ELR (cell line): ENCODE measurements at places on chromosomes 12 and 14.
A peak's percentile ranks its signal among the peaks of the same experiment; 100 is the strongest.

DNA sequence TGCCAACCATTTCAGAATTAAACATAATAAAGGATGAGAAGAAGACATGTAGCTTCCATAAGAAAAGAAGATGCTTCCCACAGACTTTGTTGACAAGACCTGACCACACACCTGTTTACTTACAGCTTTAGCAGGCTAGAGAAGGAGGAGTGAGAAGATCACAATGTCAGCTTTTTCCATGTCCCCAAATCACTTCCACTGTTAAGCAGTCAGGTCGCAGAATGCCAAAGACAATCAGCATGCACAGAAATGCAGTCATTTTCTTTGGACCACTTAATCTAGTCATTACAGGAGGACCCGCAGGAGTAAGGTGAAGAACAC, 314.9 kb downstream of the SSPN start:
- DNase-seq, result no peak

DNA sequence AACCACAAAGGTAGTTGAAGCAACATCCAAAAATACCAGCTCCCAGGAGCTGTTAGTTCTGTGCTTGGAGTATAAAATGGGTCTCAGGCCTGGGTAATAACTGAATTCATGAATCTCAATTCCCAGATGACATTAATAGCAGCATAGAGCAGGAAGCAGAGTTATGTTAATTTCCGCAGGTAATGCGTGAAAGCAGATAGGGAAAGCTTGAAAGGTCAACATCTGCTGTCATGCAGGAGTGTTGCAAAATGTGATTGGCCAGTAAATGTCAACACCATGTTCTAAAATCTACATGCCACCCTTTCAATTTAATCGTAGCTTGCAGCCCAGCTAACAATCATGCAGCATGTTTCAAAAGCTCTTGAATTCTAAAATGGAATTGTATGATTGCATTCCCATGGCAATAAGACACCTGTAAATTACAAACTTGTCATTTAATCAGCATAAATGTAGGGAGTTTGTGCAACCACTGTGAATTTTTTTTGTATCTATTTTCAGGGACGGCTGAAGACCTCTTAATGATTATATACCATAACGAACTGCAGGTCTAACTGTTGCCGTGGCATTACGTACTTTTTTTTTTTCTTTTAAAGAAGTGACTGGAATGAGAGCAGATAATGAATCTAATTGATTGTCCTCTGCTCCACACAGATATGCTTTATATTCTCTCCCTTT, 635.8 kb upstream of the FOXG1 start:
- DNase-seq, result no peak

- peak; percentile 85 for DNase-seq
Observed at GRCh38 chr12:14417715-14418114, 52.2 kb downstream of the ATF7IP start.

DNA sequence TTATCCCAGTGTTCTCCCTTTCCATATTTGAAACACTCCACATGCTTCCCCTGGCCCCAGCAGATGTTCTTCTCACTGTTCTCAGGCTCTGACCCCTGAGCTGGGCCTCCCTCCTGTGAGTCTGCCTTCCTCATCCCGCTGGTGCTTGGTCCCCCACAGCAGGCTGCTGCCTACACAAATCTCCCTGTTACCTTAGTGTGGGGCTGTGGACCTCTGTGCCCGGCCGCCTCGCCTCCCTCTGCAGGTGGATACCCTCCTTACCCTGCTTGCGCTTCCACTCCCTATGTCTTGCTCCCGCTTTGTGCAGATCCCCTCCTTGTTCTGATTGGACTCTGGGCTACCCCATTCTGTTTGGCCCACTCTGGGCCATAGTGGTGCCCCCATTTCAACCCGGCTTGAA, 6.9 kb downstream of the DERA start:
- no peak for DNase-seq

- DNase-seq, result no peak
Observed at GRCh38 chr12:119546340-119546739, 47.2 kb upstream of the TMEM233 start.

DNA sequence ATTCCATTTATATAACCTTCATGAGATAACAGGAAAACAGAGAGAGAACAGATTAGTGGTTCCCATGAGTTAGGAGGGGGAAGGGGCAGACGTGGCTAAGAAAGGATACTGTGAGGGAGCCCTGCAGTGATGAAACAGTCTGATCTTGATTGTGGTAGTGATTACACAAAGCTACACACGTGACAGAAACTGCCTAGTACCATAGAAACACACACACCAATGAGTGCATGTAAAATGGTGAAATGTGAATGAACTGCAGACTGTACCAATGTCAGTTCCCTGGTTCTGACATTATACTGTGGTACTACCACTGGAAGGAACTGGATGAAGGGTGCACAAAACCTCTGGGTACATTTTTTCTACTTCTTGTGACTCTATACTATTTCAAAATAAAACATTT, 36.9 kb downstream of the NRDE2 start:
- DNase-seq, result no peak

DNA sequence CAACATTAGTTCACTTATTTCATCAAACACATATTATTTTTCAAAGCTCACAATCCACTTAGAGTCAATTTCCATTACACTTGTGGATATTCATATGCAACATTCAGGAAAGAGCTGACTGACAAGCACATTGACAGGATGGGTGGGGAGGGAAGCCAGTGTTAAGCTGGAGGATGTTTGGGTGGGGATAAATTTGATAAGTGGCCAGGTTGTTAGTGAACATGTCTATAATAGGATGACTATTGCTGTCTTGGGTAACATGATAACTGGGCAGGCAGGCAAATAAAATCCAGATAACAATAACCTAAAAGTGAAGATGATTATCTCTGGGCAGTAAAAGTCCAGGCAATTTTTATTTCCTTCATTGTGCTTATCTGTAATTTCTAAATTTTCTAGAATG, 73.8 kb upstream of the OSBPL8 start:
- no peak for DNase-seq

DNA sequence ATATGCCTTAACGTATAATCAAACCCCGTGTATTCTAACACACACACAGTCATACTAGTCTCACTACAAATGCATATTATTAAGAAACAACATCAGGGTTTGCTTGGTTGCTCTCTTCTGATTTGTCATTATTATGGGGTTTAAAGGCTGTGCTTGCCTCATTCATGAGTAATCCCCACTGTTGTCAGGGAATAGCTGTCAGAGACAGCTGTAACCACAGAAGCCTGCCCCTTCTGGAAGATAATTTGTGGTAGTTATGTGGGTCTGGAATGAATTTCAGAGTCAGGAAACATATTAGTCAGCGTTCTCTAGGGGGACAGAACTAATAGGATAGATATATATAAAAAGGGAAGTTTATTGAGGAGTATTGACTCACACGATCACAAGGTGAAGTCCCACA, 456.9 kb upstream of the TMEM132C start:
- DNase-seq, result peak; percentile 67

- no peak for DNase-seq
Observed at GRCh38 chr14:94934276-94934810, 164.4 kb upstream of the GSC start.

GRCh38 chr12:122520676-122521075, 6.1 kb downstream of the RSRC2 start:
- DNase-seq, result no peak

GRCh38 chr14:52602131-52602530, 49.5 kb downstream of the GPR137C start:
- DNase-seq, result no peak

- peak; percentile 87 for DNase-seq
Observed at GRCh38 chr12:59695379-59695778, 99.5 kb downstream of the SLC16A7 start.

GRCh38 chr12:131468206-131468605, 242.7 kb upstream of the SFSWAP start:
- no peak for DNase-seq

- peak; percentile 60 for DNase-seq
Observed at GRCh38 chr12:131830914-131831571, 2.9 kb downstream of the MMP17 start.
